ENCODE measurements at places on chromosomes 6 and 20. TPM values are rescaled to one million over a fixed set of nuclear protein-coding genes. Genes with fewer than 3 reads are reported as not detected.

DNA sequence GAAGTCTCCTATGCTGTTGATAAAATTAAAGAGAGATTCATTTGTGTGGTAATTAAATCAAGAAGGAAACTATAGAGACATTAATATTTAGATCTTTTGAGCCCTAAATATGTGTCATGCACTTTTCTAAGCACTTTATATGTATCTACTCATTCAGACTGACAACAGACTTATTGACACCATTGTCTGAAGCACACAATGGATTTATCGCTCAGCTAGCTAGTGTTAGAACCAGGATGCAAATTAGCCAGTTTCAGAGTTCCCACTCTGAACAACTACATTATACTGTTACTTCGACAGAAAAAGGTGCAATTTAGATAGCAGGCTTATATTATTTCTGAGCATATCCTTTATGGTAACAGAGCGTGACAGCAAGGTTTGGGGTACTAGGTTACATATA, 27.7 kb upstream of the KIAA0408 start:
- no peak for DNase-seq

DNA sequence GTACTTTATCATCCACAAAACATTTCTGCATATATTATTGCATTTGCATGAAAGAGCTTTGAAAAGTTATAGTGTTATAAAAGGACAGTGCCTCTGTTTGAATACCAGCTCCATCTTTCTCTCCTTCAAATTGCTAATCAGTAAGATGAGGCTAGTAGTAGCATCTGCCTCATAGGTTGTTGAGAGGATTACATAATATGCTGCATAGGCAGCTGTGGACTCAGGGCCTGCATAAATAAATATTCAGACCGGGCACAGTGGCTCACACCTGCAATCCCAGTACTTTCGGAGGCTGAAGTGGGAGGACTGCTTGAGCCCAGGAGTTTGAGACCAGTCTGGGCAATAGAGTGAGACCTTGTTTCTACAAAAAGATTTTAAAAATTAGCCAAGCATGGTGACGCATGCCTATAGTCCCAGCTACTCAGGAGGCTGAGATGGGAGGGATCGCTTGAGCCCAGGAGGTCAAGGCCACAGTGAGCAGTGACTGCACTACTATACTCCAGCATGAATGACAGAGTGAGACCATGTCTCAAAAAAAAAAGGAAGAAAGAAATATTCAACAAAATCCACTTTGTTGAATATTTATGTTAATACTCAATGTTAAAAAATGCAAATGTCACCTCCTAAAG, 18.3 kb upstream of the SEC63 start:
- DNase-seq = no peak

DNA sequence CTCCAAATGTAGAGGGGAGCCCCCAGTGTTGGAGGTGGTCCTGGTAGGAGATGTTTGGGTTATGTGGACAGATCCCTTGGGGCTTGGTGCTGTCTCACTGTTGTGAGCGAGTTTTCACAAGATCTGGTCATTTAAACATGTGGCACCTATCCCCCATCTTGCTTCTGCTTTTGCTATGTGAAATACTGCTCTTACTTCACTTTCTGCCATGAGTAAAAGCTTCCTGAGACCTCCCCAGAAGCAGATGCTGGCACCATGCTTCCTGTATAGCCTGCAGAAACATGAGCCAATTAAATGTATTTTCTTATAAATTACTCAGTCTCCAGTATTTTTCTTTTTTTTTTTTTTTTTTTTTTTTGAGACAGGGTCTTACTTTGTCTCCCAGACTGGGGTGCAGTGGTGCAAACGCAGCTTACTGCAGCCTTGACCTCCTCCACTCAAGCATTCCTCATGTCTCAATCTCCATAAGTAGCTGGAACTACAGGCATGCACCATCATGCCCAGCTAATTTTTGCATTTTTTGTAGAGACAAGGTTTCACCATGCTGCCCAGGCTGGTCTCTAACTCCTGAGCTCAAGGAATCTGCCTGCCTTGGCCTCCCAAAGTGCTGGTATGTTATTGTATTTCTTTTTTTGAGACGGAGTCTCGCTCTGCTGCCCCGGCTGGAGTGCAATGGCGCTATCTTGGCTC, 177.1 kb downstream of the ALDH8A1 start:
- DNase-seq = no peak

CNBD2 gene
- total RNA-seq = 8.6 TPM

- DNase-seq = no peak
These were observed 3.7 kb downstream of the SYS1 start for GRCh38 chr20:45366631-45367030.

DNA sequence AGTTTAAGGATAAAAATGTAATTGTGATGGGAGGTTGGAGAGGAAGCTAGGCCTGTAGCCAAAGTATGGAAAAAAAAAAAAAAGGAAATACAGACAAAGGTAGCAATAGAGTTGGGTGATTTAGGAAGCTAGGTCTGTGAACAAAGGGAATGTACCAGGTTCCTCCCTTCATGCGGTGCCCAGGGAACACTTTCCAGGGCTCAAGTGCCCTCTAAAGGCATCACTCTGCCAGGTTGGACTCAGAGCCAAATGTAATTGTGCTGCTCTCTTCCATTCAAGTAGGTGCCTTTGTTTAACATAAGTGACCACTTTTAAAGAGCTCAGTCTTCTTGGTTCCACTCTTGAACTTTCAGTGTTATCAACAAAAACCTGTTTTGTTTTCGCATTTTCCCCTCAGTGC, 159.7 kb upstream of the AHI1 start:
- DNase-seq = no peak
